ENCODE measurements at places on chromosomes 6 and 20.

GRCh38 chr6:108874470-108875160 lies 26.4 kb downstream of the ARMC2 start:
- no peak for DNase-seq

- DNase-seq, result no peak
Observed at GRCh38 chr6:95017922-95018321, 559.4 kb upstream of the MANEA start.

DNA sequence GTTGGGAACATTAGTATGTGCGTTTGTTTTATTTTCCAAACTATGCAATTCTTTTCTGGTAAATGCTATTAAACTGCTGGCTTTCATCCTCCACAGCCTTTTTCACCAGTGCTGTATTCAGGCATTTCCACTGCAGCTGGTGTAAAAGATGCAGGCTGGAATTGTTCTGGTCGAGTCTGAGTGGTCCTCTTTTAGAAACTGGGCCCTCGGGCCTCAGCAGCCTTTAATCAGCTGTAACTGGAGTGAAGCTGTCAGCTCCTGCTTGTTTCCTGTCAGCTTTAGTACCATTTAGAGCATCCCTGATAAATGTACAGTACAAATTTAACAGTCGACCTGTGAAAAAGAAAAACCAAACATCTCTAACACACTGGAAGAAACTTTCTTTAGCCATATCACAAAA lies 979.6 kb downstream of the TFAP2A start:
- DNase-seq, result no peak

GRCh38 chr6:116300566-116300965 lies 20.8 kb upstream of the TSPYL1 start:
- no peak for DNase-seq

- no peak for DNase-seq
Observed at GRCh38 chr6:32954986-32955802, 2.3 kb upstream of the HLA-DMA start.

All from GOT3 (cell line).